ENCODE measurements at places on chromosomes 6 and 20.

- DNase-seq, result no peak
These were observed 3.3 kb downstream of the TRERF1 start for GRCh38 chr6:42448391-42448790.

DNA sequence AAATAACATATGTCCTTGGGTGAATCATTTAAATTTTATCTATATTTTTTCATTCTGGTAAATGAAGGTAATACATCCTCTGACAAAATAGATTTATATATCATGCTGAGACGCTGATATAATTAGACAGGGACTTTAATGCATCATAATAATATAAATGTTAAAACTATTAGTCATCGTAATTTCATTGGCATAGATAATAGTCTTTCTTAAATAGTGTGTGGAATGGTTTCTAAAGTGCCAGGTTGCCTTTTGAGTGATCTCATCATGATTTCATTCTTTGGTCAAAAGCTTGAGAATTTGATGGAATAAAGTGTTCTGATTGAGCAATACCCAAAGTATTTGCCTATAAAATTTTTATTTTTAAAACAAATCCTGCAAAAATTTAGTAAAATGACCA, 43.2 kb upstream of the BMP5 start:
- DNase-seq, result no peak

DNA sequence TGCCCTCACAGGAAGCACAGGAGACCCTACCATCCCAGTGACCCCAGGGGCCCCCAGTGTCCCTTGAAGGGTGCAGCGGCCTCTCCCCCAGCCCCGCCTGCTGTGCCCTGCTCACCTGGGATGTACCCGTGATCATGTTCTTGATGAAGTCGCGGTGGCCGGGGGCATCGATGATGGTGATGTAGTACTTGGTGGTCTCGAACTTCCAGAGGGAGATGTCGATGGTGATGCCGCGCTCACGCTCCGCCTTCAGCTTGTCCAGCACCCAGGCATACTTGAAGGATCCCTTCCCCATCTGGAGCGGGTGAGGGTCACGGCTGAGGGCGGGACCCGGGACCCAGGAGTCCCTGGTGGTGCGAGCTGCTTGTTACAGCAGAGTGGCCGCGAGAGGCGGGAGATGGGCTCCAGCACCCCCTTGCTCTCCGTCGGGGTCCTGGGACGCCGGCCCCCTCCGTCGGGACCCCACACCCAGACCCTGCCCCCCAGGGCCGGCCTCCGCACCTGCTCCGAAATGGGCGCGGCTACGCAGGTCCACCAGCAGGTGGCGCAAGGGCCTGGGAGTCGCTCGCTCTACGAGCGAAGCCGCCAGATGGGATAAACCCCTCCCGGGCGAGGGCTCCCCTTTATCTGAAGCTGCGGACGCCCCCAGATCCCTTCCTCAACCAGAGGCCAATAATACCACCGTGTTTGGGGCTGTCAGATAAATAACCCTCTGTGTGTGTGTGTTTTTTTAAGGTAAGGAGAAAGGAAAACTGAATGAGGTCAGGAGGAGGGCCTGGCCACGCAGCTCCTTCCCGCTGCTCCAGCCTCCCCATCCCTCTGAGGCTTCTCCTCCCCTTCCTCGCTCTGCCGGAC, 2.9 kb downstream of the EEF1A2 start:
- DNase-seq, result peak; percentile 87

DNA sequence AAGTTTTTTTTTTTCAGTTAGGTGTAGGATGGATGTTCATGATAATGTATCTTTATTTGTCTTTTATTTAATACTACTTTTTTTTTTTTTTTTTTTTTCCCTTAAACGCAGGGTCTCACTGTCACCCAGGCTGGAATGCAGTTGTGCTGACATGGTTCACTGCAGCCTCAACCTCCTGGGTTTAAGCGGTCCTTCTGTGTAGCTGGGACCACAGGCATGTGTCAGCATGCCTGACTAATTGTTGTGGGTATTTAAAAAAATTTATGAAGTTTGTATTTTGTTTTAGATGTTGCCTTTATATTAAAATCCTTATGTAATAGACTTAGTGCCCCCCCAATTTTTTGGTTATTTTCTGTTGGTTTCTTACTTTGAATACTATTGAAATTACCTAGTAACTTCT, 42.6 kb downstream of the NCOA3 start:
- DNase-seq, result no peak

DNA sequence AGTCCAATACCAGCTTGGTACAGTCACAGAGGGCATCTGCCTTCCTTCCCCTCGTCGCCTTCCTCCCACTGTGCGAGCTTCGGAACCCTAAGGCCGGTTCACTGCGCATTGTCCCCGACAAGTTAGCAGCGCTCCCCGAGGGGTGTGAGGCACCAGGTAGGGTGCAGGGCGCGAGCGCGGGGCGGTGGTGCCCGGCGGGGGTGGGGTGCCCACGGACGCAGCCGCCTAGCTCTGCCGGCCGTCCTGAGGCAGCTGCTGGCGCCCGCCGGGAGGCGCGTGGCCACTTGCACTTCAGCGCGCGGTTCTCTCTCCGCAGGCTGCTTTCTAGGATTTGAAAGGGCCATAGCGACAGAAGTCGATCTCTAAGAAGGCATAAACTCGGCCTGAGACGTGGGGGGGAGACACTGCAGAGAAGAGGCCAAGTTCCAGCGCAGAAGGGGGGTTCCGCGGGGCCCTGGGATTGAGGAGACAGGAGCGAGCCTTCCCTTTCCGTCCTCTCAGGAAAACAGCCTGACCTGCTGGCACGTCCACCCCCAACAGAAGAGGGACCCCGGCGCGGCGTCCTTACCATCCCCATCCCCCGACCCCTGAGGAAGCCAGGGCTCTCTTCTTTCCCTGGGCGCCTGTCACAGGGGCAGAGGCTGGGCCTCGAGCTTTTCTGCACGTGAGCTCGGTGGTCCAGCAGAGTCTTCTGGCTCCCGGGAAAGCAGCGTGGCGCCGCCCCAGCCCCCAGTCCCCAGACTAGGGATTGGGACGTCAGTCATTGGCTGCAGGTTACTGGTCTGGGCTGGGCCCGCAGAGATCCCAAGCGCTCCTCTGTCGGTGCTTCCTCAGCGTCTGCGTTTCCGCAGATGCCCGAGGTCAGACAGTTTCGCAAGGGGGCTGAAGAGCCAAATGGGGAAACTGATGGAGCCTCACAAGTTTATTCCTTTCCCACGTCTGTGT, 15.6 kb upstream of the PRDM13 start:
- DNase-seq, result peak; percentile 64

- no peak for DNase-seq
These were observed 24.4 kb downstream of the ANGPT4 start for GRCh38 chr20:891706-892080.

DNA sequence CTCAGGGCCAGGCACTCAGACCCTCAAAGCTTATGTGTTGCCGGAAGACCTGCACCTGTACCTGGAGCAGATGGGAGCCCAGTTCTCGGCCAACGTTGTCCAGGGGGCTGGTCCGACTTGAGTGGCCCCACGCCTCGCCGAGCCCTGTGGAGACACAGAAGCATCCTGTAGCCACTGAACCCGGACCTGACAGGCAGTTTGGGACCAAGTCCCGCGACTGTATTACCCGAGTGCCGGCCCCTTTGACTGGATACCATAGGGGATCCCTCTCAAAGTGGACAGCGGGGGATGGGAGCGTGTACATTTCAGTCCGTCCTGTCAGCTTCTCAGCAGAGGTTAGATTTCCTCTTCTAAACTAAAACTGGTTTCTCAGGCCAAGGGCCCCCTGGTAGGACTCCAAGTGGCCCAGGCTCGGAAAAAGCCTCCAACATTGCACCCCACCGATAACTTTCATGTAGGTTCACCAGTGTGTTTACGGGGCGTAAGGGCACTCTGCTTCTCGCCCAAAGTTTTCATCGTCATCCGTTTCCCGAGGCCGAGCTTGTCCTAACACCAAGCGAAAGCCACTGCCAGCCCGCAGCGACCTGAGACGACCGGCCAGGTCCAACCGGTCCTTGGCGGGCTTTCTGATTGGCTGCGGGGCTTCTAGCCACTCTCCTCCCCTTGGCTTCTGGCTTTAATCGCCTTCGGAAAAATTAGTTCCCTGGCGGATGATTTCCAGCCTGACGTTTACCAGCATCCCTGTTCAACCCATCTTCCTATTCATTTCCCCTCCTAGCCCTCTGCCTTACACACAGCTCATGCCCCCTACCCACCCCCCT, 10.8 kb downstream of the SIM1 start:
- DNase-seq, result peak; percentile 77

DNA sequence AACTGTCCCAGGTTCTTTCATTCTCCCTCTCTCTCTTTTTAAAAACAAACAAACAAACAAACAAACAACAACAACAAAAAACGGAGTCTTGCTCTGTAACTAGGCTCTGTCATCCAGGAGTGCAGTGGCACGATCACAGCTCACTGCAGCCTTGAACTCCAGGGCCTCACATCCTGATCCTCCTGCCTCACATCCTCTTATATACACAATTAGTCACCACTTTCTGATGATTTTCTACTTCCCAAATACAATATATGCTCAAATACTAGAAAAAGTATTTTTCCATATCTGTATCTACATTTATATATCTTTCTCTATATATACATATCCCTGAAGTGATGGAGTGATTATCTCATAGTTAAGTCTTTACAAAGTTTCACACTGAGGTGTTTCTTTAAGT, 170.7 kb downstream of the EPHA7 start:
- DNase-seq, result no peak

GRCh38 chr20:51500311-51500710, 42.2 kb downstream of the NFATC2 start:
- DNase-seq, result no peak

- no peak for DNase-seq
These were observed 114.0 kb upstream of the FOXA2 start for GRCh38 chr20:22698259-22698842.

GRCh38 chr20:17943343-17943742, 25.3 kb downstream of the SNX5 start:
- no peak for DNase-seq

GRCh38 chr20:25294459-25295385, 46.8 kb downstream of the PYGB start:
- DNase-seq, result peak; percentile 85

GRCh38 chr20:51126337-51126736, 103.4 kb upstream of the KCNG1 start:
- DNase-seq, result no peak

DNA sequence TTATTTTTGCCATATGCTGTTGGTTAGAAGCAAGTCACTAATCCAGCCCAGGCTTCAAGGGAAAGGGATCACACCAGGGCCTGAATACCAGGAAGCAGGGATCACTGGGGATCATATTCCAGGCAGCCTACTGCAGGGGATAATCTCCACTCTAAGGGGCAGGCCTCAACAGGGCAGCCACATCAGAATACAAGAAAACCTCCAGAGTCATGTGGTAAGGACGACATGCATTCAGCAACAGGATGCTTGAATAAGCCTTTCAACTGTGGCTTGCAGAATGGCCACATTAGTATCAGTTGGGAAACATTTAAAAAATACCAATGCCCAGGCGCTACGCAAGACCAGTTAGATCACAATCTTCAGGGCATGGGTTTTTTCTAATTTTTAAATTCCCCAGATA, 109.1 kb downstream of the LY86 start:
- no peak for DNase-seq

DNA sequence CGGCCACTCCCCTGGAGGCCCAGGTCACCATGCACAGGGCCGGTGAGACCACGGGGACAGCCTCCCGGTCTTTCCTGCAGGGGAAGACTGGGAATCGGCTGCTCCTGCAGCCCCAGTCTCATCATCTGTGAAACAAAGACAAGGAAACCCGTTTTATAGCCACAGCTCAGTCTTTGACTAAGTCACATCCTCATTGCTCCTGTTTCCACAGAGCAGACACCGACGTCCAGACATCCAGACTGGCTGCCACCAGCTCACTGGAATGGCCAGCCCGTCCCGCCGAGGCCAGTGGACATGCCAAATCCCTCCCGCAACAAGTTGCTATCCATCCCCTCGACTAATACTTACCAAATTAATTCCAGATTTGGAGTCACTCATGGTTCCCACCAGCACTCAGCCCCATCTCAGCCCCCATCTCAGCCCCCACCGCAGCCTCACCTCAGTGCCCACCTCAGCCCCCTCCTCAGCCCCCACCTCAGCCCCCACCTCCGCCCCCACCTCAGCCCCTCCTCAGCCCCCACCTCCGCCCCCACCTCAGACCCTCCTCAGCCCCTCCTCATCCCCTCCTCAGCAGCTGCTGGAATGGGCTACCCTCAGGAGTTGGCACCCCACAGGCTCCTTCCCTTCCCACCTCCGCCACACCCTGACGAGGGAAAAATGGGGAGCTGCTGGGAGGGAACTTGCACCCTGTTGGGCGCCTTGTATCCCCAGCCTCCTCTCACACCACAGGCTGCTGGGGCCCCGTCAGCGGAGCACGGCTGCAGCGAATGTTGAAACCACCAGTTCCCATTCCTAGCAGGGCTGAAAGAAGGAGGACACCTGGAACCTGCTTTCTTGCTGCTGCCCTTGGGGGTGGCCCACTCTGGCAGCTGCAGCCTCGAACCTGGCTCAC, 48.7 kb downstream of the YTHDF1 start:
- DNase-seq, result no peak

DNA sequence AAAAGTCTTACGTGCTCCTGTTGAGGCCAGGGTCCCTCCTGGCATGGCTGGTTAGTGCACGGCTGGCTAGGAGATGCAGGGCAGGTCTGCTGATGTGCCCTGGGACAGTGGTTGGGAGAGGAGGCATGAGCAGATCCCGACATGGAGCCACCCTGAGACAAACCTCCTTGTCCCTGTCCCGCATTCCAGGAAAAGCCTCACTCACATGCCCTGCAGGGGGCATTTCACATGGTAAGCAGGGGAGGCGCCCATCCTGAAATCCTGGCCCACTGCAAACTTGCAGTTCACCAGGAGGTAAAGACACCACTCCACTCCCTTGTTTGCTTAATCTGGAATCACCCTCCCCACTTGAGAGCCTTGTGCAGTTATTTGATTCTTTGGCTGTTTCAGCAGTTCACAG, 116.7 kb upstream of the SLC24A3 start:
- peak; percentile 62 for DNase-seq

DNA sequence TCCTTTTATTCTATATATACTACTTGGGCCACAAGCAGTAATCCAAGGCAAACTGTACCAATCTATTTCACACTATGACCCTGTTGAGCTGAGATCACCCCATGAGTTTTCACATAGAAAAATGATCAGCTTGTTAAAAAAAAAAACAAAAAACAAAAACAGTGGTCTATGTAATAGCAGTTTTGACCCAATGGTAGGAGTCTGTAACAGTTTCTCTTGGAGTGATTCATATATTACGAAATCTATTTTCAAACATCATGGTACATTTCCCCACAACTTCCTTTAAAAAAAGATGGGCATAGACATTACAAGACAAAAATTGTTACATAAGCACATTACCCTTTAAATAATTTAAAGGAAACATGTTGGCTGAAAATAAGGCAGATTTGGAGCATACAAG, 78.1 kb downstream of the PRSS35 start:
- no peak for DNase-seq
